ENCODE measurements at places on chromosomes 16 and 17.
A peak's percentile ranks its signal among the peaks of the same experiment; 100 is the strongest.

DNA sequence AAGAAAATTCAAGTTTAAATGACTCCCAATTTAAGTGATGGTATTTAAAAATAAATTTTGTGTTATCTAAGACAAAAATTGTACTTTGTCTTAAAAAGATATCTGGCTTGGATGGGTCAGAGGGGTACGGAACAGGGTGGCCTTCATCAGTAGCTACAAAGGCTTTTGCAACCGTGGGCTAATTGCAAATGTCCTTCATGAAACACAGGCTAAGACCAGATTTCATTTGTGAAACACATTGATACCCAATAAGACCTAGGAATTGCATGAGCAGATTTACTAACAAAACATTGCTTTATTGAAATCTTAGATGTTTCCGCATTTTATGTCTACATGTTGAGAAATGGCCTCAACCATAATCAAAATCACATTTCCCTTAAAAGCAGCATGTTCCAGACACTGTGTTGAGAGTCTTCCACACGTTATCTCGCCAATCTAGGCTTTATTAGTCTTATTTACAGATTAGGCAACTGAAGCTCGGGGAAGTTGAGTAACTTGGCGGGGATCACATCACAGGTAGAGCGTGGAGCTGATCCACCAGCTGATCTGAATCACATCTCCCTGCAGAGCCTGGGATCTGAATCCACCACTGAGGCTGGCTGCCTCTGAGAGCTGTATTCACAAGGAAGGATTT, 21.8 kb downstream of the FBXO39 start:
- no peak for DNase-seq

DNA sequence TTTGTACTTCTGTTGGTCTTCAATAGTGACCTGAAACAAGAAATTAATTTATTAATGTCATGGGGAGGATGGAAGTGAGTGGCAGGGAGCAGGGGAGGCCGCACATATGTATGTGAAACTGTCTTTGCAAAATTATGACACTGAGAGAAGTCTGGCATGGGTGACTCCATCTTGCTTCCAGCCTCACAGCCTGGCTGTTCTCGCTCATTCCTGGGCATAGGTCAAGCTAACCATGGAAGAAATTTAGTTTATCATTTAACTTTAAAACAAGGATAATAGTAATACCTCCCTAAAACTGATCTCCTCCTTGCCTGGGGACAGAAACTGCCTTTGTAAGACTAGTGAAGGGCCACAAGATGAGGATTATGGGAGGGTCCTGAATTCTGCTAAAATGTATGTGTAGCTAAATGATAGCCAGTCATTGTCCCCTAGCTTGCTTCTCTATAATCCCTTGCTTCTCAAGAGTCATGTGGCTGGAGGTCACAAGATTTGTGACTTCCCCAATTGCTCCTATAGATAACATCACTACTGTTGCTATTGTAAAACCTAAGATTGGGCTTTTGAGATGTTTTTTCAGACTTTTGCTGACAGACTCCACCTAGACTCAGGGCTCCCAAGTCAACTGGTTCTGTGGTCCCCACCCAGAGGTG, 126.0 kb downstream of the HS3ST3A1 start:
- no peak for DNase-seq

DNA sequence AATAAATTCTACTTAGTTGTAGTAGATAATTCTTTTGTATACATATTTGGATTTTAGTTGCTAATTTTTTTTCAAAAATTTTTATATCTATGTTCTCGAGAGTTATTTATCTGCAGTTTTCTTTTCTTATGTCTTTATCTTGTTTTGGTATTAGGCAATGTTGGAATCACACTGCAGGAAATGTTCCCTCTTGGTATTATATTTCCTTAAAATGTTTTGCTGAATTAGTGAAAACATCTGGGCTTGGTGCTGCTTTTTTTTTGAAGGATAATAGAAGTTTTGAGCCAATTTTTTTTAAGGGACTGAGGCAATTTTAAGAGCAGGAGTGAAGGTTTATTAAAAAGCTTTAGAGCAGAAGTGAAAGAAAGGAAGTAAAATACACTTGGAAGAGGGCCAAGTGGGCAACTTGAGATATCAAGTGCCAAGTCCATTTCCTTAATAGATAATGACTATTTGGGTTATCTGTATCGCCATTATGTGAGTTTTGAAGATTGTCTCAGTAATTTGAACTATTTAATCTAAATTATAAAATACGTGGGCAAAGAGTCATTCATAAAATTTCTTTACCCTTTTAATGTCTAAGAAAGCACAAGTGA, 1390.1 kb upstream of the CDH8 start:
- DNase-seq = no peak

DNA sequence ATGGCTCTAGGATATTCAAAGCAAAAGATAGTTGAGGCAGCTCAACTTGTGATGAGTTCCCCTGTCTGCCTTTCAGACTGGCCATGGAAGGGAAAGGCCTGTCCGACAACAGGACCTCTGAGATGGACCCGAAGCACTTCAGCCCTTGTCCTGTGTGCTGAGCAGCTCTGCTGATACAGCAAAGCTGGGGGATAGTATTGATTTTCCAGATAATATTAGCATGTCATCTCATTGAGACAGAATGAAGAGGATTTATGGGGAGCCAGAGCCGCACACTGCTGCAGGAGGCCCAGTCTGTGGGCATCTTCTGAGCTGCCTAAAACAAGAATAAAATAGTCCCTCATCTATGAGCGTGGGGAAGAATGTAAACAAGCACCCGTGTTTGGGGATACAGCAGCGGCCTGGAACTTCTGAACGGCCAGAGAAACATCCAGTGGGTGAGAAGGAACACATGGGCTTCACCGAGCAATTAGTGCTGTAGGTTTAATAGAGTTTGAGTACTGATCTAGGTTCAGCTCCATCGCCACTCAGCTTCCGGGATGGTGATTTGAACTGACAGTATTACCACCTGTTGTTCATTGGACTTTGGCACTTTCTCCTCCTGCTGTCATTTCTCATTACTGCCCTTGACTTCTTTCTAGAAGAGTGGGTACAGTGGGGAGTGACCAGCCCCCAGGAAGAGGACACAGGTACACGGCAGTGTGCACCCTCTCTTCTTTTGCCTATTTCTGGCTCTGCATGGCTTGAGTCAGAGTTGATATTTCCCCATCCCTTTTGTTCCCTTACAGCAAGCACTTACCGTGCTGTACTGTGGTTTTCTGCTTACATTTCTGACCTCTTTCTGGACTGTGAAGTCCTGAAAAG, 96.5 kb upstream of the TBX2 start:
- DNase-seq = no peak

DNA sequence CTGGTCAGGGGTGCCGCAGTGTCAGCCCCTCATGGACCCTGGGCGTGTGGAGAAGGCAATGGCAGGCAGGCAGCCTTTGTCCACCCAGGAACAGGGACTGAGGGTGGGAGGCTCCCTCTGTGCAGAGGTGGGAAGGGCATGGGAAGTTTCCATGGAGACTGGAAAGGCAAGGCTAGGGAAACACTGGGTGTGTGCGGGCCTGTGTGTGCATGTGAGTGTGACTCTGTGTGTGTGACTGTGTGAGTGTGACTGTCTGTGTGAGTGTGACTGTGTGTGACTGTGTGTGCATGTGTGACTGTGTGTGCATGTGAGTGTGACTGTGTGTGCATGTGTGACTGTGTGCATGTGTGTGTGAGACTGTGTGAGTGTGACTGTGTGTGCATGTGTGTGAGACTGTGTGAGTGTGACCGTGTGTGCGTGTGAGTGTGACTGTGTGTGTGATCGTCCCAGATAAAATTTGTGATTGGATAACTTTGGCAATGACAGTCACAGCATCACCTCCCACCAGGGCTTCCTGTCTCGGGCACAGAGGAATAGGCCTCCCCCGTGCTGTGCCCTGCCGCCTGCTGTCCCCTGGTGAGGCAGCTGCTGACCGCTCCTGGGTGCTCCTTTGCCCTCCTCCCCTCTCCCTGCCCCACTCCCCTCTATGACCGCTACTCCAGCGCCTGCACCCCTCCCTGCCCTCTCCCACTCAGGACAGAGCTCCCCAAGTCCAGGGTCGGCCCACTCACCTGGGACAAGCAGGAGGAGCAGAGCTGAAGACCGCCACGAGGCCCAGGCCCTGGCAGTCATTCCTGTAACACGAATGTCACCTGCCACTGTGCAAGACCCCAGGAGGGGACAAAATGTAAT, 698 bp downstream of the CD300C start:
- no peak for DNase-seq

DNA sequence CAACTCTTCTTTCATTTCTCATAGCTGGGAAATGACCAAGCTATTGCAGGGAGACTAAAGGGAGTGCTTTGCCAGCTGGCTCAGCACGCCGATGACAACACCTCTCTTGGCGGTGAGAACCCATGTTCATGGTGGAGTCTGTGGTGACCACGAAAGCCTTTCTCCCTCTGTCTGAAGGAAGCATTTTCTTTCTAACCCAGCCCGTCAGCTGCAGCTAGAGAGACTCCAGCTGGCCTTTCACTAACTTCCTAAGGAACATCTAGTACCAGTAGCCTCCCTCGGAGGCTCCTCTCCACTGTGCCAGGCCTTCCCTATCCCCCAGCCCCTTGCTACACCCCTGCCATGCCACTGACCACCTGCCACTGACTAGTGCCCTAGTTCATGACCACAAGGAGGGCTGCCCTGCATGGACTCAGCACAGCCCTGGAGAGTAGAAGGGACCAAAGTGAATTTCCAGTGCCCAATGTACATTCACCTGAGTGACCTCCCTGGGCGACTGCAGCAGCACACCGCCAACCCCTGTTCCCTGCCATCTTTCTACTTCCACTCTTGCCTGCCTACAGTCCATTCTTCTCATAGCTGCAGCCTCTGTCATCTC, 81.3 kb downstream of the CBLN1 start:
- no peak for DNase-seq

- DNase-seq = no peak
Observed at GRCh38 chr16:58009856-58010416, 8.7 kb downstream of the USB1 start.

DNA sequence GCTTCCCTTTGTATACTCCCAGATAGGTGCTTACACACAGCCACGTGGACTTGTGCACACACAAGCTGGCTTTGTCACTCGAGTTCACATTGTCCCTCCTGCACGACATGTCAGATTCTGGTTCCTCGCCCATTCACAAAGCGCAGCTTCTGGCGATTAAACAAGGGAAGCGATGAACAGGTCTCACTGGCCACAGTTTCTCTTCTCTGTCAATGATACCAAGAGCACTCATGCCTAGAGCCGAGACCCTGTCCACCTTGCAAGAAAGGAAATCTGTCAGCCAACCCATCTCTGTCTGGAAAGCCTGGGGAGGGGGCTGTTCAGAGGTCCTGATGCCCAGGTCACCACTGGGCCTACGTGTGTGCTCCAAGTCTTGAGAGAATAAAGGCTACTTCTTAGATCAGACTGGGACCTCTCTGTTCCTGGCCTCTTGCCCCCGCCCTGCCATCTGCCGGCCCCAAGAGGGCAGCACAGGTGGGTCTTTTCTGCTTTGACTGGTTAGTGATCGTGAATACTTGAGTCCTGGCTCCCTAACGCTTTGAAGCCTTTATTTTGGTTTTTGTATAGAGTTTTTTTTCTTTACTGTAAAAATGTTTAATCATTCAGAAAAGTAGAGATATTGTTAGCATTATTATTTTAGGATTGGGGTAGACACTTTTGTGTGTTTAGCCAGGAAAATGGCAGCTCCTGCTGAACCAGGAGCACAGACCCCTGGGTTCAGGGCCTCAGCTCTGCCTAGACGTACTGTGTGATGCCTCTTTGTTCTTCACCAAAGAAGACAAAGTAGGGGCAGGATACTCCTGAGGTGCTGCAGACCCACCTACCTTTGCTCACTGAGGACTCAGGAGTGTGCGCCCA, 104.7 kb downstream of the MRM1 start:
- DNase-seq = peak; percentile 55

- DNase-seq = no peak
Observed at GRCh38 chr17:6597727-6598126, 41.4 kb upstream of the PITPNM3 start.

DNA sequence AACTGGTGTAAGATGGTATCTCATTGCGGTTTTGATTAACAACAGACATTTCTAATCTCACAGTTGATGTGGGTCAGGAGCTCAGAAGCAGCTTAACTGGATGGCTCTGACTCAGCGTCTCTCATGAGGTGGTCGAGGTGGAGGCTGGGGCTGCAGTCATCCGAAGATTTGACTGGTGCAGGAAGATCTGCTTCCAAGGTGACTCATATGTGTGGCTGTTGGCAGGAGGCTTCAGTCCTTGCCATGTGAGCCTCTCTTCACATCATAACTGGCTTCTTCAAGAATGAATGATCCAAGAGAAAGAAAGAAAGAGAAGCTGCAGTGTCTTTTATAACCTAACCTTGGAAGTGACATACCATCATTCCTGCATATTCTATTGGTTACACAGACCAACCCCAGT, 376.1 kb downstream of the SEC14L1 start:
- no peak for DNase-seq

DNA sequence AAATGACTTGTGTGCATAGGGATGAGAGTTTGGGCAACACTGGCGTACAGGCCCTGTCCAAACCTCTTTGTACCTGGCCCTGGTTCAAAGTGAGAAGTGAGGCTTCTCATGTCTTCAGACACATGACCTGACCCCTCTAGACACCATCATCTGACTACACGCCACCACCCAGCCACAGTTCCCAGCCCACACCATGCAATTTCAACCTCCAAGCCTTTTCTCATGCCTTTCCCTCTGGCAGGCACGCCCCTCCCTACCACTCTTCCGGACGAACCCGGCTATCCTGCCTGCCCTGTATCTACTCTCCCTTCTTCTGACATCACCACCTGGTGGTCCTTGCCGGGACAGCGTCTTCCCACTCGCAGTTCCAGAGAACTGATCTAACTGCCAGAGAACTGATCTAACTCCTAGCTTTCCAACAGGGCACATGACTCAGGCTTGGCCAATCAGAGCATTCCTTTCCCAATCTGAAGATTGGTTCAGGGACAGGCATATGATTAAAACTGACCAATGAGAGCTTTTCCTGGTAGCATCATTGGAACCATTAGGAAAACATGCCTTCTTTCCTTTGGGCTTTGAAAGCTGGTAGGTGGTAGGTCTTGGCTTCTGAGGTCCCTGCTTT, 27.1 kb upstream of the IL21R start:
- DNase-seq = peak; percentile 78

GRCh38 chr16:9755081-9755480, 427.1 kb downstream of the GRIN2A start:
- DNase-seq = no peak

GRCh38 chr17:62668091-62668804, 40.8 kb downstream of the MRC2 start:
- no peak for DNase-seq

DNA sequence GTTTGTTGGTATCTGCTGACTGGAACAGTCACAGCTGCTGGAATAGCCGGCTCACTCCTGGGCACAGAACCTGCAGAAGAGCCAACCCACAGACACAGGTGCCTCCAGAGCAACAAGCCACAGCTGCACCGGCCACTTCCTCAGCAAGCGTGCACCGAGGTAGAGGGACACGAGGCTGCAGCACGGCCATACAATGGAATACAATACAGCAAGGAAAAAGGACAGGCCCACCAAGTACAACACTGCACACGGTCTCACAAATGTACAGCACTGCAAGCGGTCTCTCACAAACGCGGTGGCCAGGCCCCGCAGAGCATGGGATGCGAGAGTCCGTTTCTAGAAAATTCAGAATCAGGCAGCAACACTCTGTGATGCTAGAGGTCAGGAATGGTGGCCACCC, 47.4 kb upstream of the PABPN1L start:
- no peak for DNase-seq
